ENCODE measurements at places on chromosomes 2 and 18. TPM values are rescaled to one million over a fixed set of nuclear protein-coding genes. Genes with fewer than 3 reads are reported as not detected.

Gene GALNT5
- 5.6 TPM for polyA plus RNA-seq

Gene ELOA2
- not detected for polyA plus RNA-seq

Gene MC2R
- not detected for polyA plus RNA-seq

Gene ANKRD30B
- polyA plus RNA-seq = not detected

Gene UGT1A8
- 0.39 TPM for polyA plus RNA-seq

Gene FHOD3
- 11.1 TPM for polyA plus RNA-seq

Gene GCG
- 0.10 TPM for polyA plus RNA-seq

Gene ANKRD44
- polyA plus RNA-seq = 1.5 TPM

Gene HOXD13
- polyA plus RNA-seq = not detected

Gene KCNIP3
- 2.2 TPM for polyA plus RNA-seq

Gene TGFA
- 16.3 TPM for polyA plus RNA-seq

Gene GAREM2
- 0.64 TPM for polyA plus RNA-seq

Gene MYCN
- polyA plus RNA-seq = 0.49 TPM

Gene PLA2R1
- polyA plus RNA-seq = 3.8 TPM

Gene CYP27A1
- polyA plus RNA-seq = 5.4 TPM

Gene CKAP2L
- 1.6 TPM for polyA plus RNA-seq

Gene ATOH8
- 5.9 TPM for polyA plus RNA-seq

Gene IL1RL2
- 6.1 TPM for polyA plus RNA-seq

Gene ABCG8
- not detected for polyA plus RNA-seq

Gene ARHGAP25
- polyA plus RNA-seq = 3.4 TPM

Gene LIMS3
- polyA plus RNA-seq = 0.26 TPM

Gene GPAT2
- polyA plus RNA-seq = 0.43 TPM

Gene VWA3B
- polyA plus RNA-seq = 0.02 TPM

Gene ACADL
- polyA plus RNA-seq = 0.56 TPM

Gene LAMA3
- polyA plus RNA-seq = 8.0 TPM

Gene GLI2
- 0.31 TPM for polyA plus RNA-seq

Gene NFU1
- polyA plus RNA-seq = 33.1 TPM

Gene VIT
- polyA plus RNA-seq = 4.0 TPM

Gene BIRC6
- 16.2 TPM for polyA plus RNA-seq

Gene ALPG
- polyA plus RNA-seq = not detected

Gene NAT8
- polyA plus RNA-seq = not detected

Gene TUBA3E
- not detected for polyA plus RNA-seq

Gene CNTNAP5
- not detected for polyA plus RNA-seq

Gene CFAP221
- not detected for polyA plus RNA-seq

Gene CYRIA
- polyA plus RNA-seq = 1.0 TPM

Gene RAB17
- 7.0 TPM for polyA plus RNA-seq

Gene UGT1A10
- polyA plus RNA-seq = 10.8 TPM

Gene NEUROD1
- not detected for polyA plus RNA-seq

Gene PCARE
- 0.22 TPM for polyA plus RNA-seq

Data from esophagus (tissue), 2 donors.